Activated CD8-positive, alpha-beta T cell treated with anti-CD3 and anti-CD28 coated beads, Interleukin-2, amount 10 ng/mL, durations not matched to agents 7 days and 5 days (primary cell): ENCODE measurements at places on chromosomes 7 and 10. TPM values are rescaled to one million over a fixed set of nuclear protein-coding genes. Genes with fewer than 3 reads are reported as not detected.

Gene ADCY1
- 0.21 TPM for total RNA-seq

Gene SPDYE16
- 0.18 TPM for total RNA-seq

Gene GPR85
- not detected for total RNA-seq

- no peak overlapping the region for H3K4me3 ChIP-seq
- H3K4me1 ChIP-seq = no peaks in the 10 kb centered on the region
- no peak for DNase-seq
- H3K36me3 ChIP-seq = no peaks in the 10 kb centered on the region
- H3K27ac ChIP-seq = no peak overlapping the region
Measured at GRCh38 chr10:121681997-121682687, 83.9 kb upstream of the FGFR2 start.

Gene CLEC5A
- not detected for total RNA-seq

- H3K4me1 ChIP-seq = no peaks in the 10 kb centered on the region
- no peaks in the 10 kb centered on the region for H3K27me3 ChIP-seq
- H3K4me3 ChIP-seq = no peak overlapping the region
- no peak for DNase-seq
- no peak overlapping the region for H3K27ac ChIP-seq
Measured at GRCh38 chr7:43977525-43977924, 20.2 kb upstream of the SPDYE1 start.

Gene PON1
- not detected for total RNA-seq

Gene AGR3
- not detected for total RNA-seq
